ENCODE measurements at places on chromosomes 13 and 19.

DNA sequence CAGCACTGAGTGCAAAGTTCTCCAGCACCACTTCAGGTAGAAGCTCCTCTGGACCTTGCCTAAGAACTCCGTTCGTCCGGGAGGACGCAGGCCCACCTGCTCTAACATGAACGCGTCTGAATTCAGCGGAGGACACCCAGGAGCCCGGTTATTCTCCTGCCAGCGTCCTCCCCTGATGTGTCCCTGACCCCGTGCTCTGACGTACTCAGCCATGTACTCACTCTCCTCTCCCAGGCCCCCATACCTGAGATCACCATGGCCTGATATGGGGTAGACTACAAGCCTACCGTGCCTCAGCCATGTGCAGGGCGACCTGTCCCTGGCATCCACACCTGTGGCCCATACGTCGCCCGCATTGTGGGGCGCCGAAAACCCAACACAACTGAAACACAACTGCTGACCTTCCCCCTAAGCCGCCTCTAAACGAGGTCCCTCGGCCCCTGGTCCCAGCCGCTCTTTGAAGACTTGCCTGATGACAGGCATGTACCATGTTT, 744 bp upstream of the ZNF584 start:
- DNase-seq, result no peak

DNA sequence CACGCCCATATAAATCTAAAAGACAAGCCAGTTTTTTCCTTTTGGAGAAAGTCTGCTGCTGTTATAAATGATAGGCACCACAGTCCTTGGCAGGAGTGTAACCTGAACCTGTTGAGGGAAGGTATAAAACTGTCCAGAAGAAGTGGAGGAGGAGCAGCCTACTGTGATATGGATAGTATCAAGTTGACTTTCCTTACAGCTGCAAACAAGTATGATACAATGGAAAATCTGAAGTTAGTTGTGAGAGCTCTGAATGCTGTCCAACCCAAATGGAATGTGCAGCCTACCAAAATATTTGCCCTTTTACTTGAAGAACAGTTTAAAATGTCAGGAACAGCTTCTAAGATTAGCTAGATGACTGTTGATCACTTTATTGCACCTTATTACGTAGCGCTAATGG, 399.6 kb downstream of the FGF14 start:
- DNase-seq, result no peak

DNA sequence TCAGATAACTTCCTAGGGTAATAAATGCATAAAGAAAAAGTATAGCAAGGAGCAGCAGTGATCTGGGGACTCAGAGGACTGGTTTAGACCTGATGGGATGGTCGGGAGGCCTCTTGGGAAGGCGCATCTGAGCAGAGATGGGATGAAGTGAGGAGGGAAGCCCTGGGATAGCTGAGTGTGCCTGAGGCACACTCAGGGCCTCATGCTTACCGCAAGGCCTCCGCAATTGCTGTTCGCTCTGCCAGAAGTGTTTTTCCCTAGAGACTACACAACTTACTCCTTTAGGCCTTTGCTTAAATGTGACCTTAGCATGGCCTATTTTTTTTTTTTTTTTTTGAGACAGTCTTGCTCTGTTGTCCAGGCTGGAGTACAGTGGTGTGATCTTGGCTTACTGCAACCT, 4.1 kb upstream of the DLL3 start:
- DNase-seq, result no peak

DNA sequence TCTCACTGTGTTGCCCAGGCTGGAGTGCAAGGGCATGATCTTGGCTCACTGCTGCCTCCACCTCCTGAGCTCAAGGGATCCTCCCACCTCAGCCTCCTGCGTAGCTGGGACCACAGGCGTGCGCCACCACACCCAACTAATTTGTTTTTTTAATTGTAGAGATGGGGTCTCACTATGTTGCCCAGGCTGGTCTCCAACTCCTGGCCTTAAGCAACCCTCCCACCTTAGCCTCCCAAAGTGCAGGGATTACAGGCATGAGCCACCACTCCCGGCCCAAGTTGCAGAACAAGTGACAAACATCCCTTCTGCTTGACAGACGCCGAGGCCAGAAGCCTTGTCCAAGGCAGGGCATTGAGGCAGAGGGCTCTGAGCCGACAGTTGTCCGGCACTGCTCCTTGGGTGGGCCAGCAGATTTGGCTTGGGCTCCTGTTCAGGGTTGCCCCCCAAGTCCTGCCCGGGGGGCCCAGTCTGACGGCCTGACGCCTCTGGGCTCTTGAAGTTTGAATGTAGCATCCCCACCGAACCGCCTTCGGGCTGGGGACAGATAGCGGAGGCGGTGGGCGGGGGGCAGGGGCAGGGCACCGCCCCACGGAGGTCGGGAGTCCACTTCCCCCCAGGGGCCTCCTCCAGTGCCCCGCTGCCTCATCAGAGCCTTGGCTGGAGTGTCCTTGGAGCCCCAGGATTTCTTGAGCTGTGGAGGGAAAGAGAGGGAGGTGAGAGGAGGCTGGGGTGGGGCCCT, 5.7 kb upstream of the SPACA4 start:
- DNase-seq, result no peak

DNA sequence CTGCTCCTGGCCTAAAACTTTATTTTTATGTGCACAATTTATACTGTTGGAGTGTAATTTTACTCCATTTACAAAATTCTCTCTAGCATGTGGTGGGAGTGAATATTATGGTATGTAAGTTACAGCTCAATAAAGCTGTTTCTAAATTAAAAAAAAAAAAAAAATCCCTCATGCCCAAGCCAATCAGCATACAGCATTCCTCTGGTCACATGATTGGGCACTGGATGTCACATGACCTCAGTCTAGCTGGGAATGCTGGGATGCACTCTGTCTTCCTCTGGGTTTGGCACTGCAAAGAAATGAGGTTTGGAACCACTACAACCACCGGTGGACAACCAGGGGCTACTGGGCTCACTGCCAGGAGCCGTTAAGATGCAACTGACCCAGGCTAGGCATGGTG, 67.6 kb downstream of the ZNF557 start:
- DNase-seq, result no peak

GRCh38 chr13:50229960-50230661, 214.9 kb downstream of the KCNRG start:
- DNase-seq, result no peak

GRCh38 chr19:7654401-7654800, 14.4 kb upstream of the RETN start:
- no peak for DNase-seq

GRCh38 chr19:50899569-50899968, 11.6 kb downstream of the KLK4 start:
- DNase-seq, result no peak

- DNase-seq, result no peak
Observed at GRCh38 chr19:7602240-7602934, 6.7 kb downstream of the CAMSAP3 start.

DNA sequence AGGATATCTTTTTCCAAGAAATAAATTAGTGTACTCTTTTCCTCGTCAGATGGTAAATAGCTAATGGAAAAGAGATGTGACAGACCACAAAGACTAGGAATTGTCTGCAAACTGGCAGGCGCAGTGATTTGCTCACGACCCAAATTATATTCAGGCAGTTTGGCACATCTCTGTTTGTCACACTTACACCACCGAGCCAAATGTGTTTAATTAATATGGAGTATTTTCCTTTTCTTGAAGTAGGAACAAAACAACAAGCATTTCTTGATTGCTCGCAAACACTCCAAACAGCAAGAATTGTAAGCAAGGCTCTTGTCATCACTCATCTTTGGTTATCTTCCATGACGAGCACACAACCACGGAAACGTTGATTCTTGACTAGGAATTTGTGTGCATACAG, 884.2 kb downstream of the PCDH9 start:
- DNase-seq, result no peak

DNA sequence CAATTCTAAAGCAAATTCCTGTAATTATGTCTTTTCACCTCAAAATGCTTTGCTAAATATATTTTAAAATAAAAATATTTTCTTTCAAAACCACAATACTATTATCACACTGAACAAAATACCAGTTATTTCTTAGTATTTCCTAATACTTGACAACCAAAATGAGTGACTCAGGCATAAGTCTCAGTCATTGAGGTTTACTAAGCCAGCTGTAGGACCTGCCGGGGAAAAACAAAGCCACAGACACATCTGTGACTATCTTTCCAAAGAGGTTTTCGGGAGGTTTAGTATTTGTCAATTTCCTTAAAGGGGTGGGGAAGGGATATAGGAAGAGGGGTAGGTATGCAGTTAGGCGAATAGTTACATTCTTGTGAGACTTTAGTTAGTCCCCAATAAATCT, 3.2 kb upstream of the ZNF235 start:
- DNase-seq, result no peak

GRCh38 chr19:21117041-21117907, 24.6 kb upstream of the ZNF431 start:
- no peak for DNase-seq

GRCh38 chr13:110571896-110572777, 10.6 kb upstream of the RAB20 start:
- DNase-seq, result no peak

DNA sequence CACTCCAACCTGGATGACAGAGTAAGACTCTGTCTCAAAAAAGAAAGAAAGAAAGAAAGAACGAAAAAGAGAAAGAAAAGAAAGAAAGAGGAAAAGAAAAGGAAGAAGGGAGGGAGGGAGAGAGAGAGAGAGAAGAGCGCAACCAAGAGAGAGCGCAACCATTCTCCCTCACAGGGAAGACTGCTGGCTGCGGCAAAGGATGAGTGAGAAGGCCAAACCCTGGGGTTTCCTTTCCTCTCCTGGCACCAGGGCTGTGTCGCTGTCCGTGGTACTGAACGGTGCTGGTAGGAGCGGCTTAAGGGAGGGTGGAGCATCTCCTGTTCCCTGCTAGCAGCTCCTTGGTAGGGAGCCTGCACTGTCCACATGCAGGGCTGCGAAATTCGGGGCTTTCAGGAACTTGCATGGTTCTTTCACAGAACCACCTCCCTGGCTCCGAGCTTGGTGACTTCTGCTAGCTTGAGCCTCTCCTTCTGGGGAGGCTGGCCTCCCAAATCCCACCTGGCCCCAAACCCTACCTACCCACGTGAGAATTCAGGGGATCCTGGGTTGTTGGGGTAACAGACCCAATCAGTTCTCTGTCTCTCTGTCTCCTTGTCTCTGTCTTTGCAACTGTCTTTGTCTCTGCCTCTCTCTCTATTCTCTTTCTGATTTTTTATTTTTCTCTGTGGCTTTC, 51.1 kb upstream of the ZNRF4 start:
- no peak for DNase-seq

DNA sequence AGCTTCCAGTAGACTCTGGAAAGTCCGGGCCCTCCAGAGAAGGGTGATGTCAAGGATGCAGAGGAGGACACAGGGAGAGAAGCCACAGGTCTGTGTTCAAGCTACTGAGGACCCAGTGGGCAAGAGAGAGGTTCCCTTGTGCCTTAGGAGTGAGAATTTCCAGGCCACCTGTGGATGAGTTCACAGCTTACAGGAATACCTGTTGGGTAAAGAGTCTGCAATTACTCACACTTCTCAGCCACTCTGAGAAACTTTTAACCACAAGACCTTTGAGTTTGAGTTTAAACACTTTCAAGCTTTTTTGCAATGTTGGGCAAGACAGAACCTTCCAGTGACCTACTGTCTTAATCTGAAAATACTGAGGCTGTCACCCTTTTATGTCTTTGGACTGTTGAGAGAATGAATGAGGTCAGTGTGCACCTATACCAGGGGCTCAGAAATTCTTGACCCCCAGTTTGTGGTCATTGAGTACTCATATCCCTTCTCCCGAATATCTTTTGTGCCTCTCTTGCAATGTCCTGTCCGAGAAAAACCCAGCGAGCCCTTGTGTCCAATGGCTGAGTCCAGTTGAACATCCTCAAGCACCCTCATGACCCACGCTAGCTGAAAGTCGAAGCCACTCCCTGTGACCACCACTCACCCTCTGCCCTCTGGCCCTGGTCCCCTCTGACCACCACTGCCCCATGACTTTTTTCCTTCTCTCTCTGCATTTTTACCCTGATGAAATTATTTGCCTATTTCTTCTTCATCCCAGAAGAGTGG, 368.5 kb upstream of the ZNF507 start:
- no peak for DNase-seq

- no peak for DNase-seq
Observed at GRCh38 chr13:37485756-37486155, 112.8 kb downstream of the POSTN start.

- DNase-seq, result no peak
Observed at GRCh38 chr13:41847216-41847615, 113.7 kb downstream of the VWA8 start.

DNA sequence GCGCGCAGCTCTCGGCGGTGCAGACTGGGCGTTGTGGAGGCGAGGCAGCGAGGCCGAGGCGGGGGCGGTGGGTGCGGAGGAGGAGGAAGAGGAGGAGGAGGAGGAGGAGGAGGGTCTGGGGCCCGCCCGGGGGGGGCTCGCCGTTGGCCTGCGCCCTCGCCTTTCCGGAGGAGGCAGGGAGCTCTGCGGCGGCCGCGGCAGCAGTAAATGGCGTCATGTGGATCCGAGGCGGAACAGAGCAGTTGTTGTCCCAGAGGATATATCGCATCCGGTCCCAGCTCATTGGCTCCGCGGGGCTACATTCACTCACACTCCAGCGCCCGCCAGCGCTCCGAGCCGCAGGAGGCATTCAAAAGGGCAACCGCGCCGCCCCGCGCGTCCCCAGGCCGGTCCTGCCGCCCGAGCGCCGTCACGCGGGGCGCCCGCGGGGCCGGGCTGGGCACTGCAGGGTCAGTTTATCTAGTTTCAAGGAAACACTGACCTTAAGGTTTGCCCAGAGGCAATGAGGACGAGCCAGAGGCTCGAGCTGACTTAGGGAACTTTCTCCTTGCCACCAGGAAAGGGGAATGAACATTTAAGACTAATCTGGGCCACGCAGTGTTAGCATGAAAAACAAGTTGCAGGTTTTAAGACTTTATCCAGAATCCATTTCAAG, at the start of gene SPRY2:
SPRY2 (minus strand) TSS at position 26 of the 655 bp plus-strand sequence. CDS start 3,421 bp downstream, outside the sequence.
- no peak for DNase-seq

DNA sequence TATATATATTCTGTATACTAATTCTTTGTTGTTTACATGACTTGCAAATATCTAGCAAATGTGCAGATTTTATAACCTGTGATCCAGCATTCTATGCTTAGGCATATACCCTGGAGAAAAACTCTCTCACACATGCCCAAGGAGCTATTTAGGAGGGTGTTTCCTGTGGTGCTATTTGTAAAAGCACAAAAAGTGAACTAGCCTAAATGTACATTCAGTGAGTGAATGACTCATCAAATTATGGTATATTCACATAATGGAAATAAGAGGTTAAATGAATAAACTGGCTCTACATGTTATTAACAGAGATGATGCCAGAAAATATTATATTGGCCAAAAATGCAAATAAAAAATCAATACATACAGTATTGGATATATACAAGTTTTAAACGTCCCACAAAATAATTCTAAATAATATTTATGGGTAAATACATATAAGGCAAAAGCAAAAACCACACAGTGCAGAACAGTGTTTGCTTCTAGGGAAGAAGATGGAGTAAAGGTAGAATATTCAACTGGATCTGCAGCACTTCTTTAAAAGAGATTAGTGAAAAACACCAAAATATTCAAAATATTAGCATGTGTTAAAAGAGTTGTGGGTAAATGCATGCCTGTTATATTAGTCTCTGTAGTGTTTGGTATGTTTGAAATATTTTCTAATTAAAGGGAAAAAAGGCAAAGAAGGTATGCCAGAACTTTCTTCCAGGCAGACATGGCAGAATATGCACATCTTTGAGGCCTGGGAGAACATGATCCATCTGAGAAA, 344.7 kb downstream of the KLF5 start:
- no peak for DNase-seq

GRCh38 chr13:50306156-50306555, 290.9 kb downstream of the KCNRG start:
- no peak for DNase-seq
